Glutamatergic neuron (in vitro differentiated cells): ENCODE measurements at places on chromosomes 6 and 20.
A peak's percentile ranks its signal among the peaks of the same experiment; 100 is the strongest.

GRCh38 chr20:11267131-11267761, 593.4 kb upstream of the JAG1 start:
- no peak for DNase-seq
- no peak overlapping the region for H3K4me3 ChIP-seq
- no peak overlapping the region for H3K27ac ChIP-seq

DNA sequence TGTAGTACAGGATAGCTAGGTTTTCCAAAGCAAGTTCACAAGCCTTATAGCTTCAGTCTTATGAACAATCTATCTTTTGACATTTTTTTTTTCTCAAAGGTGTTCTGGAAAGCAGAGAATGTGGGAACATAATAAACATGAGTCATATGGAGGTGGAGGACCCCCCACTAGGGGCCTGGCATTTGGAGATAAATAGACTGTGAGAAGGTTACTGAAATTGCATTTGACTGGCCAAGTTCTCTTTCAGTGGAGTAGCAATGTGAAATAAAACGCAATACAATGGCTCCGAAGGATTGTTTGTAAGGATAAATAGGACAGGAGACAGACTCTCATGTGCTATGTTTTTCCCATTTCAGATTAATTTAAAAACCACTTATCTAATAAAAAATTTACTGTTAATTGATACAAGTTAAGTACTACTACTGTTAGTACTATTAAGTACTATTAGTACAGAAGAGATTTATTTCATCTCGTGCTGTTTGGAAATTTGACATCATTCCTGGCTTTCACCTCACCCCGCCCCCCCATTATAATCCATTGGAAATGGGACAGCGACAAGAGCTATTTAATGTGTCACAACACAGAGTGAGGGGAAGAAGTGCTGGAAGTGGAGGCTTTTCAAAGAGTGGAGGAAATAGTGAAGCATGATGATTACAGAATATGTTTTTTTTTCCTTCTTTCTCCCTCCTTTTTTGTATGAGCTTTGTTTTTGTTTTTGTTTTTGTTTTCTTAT, 122.6 kb upstream of the ID4 start:
- no peaks in the 10 kb centered on the region for H3K36me3 ChIP-seq
- H3K27me3 ChIP-seq = peaks cover 3% of the 10 kb centered on the region
- no peak overlapping the region for H3K4me3 ChIP-seq
- peaks cover 20% of the 10 kb centered on the region for H3K4me1 ChIP-seq

- peaks cover 12% of the 10 kb centered on the region for H3K27me3 ChIP-seq
- peak overlapping the region; percentile 75 for H3K4me3 ChIP-seq
- H3K4me1 ChIP-seq = peaks cover 57% of the 10 kb centered on the region
- no peak for DNase-seq
- peak overlapping the region; percentile 91 for H3K27ac ChIP-seq
Measured at GRCh38 chr20:57031867-57032355, 234.5 kb downstream of the BMP7 start.

GRCh38 chr6:44237021-44237812, 9.7 kb upstream of the HSP90AB1 start:
- peaks cover 31% of the 10 kb centered on the region for H3K4me1 ChIP-seq
- peak; percentile 76 for DNase-seq
- H3K27me3 ChIP-seq = peaks cover 11% of the 10 kb centered on the region
- H3K36me3 ChIP-seq = no peaks in the 10 kb centered on the region
- peak overlapping the region; percentile 92 for H3K27ac ChIP-seq
- H3K4me3 ChIP-seq = peak overlapping the region; percentile 77

- no peaks in the 10 kb centered on the region for H3K4me1 ChIP-seq
- no peak overlapping the region for H3K4me3 ChIP-seq
- H3K27me3 ChIP-seq = peaks cover 4% of the 10 kb centered on the region
- DNase-seq = no peak
- H3K36me3 ChIP-seq = no peaks in the 10 kb centered on the region
- no peak overlapping the region for H3K27ac ChIP-seq
Measured at GRCh38 chr6:30826961-30827342, 57.4 kb upstream of the DDR1 start.
